HS-5 (cell line): ENCODE measurements at places on chromosomes 12 and 14.

GRCh38 chr14:75848167-75848913 is 133.5 kb downstream of the TGFB3 start:
- DNase-seq: no peak

GRCh38 chr14:68637106-68638021 is 155.5 kb downstream of the ZFP36L1 start:
- DNase-seq: no peak

DNA sequence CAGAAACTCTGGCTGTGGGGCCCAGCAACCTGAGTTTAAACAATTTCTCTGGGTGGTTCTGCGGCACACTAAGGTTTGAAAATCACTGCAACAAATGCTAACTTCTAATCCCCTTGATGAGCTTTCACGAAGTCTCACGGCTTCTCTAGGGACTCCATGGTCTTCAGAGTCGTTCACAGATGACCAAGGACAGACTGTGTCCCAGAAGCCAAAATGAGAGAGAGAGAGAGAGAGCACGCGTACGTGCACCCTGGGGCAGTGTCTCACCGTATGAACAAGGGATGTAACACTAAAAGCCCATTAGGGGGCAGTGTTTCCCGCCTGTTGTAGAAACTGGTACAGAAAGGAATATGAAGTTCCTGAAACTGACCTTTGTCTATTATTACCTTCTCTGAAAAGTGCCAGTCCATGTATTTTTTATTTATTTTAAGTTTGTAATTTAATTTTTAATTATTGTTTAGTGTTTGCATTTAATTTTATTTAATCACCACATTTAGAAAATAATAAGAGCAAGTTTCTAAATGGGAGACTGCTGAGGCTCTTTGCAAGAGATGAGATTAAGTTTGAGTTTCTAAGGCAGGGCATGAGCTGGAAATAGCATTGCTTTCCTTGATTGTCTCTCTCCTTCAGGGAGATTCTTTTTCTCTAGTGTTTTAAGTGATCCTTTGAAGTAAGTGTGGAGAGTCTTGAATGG is 3.4 kb downstream of the APOLD1 start:
- no peak for DNase-seq

- DNase-seq: no peak
Measured at GRCh38 chr14:93032421-93032936, 83.2 kb downstream of the ITPK1 start.

DNA sequence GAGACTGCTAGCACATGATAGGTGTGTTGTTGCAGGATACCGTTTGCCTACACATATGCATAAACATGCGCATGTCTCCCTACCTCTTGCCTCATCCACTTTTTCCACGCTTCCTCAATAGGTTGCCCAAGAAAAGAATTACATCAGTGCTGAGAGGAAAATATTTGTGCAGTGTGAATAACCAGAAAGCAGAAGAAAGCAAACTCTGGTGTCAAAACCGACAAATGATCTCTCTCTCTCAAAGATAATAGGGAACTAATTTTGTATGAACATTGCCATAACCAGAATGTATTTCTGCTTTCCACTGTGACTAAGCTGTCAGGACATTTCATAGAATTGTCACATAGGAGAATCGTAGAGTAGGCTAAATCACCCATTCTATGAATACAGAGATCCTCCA is 1.3 kb downstream of the CLEC7A start:
- DNase-seq: no peak

- no peak for DNase-seq
Measured at GRCh38 chr14:104665657-104666522, 23.5 kb upstream of the INF2 start.

DNA sequence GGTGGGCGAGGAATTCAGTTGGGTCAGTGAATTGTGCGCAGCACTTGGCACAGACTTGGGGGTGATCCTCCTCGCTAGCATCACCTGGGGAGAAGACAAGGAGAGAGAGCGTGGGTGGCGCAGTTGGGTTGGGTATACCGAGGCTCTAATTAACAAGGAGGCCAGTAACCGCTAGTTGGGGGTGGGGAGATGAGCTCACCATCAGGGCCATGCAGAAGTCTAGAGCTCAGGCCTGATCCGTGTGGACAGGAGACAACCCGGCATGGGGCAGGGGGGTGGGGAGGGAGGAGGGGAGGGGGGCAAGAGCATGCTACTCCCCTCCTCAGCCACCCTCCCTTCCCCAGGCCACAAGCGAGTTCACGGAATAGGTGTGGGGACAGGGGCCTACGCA is 580 bp downstream of the SALL2 start:
- no peak for DNase-seq

DNA sequence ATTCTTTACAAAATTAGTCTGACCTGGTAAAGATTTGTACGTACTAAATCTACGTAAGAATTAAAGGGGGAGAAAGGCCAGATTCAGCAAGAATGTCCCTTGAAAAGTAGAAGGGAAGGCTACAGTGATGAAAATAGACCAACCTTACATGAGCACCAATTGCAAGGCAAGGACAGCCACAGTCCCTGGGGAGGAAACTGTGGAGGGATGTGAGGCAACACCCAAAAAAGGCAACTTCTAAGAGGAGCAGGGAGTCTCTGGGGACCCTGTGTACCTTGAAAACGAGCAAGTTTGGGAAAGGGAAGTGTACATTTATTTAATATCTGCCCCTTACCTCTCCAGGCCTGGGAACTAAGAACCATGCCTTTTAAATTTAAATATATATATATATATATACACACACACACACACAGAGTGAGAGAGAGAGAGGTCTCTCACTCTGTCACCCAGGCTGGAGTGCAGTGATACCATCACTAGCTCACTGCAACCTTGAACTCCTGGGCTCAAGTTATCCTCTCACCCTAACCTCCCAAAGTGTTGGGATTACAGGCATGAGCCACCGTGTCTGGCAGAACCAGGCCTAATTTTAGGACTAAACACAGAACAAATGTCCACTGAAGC is 56.4 kb downstream of the TMCC3 start:
- no peak for DNase-seq

- no peak for DNase-seq
Measured at GRCh38 chr12:27595231-27595642, 71.2 kb downstream of the PPFIBP1 start.

- DNase-seq: no peak
Measured at GRCh38 chr12:128644664-128645296, 179.0 kb downstream of the SLC15A4 start.

- DNase-seq: no peak
Measured at GRCh38 chr12:32561931-32562341, 117.2 kb upstream of the DNM1L start.

DNA sequence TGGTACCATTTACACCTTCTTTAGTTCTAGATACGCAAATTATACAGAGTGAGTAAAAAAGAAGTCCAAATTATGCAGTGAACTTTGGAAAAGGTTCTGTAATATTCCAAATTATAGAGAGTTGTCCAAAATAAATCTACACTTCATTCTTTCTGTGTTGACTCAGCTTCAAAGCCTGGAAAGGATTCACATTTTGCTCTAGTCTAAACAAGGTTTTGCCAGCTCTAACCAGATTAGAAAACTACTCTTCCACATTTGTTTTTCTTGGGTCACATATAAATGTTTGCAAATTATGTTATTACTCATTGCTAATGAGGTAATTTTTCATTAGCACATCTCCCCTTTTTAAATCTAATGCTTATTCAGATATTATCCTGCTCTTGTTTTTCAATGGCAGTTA is 1562.4 kb upstream of the SEL1L start:
- DNase-seq: no peak

DNA sequence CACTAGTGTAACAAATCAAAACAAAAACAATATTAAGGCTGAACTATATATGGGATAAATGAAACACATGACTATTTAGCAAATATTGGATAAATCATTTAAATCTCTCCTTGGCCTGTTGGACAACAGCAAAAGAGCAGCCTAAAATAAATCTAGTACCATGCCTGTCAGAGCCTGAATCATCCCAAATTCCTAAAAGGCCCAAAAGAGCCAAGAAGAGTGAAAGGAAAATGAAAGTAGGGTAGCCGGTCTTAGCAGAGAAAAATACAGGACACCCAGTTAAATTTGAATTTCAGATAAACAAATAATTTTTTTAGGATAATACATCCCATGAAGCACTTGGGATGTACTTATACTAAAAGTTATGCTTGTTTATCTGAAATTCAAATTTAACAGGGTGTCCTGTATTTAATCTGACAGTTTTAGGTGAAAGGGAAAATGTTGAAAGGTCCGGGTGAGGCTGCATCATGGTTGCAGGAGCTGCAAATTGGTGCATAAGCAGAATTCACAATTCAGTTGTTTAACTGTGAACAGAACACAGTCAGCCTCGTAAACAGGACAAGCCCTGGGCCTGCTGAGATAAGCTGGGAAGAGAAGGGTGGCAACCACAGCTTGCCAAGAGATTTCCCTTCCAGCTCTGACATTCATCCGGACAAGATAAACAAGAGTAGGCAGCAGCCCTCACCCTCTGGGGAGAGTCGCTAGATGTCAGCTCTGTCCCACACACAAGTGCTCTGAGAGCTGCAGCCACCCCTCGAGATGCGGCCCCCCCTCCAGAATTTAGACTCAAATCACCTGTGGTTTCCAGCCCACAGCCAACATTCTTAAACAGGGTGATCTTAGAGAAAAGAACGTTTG is 30.3 kb downstream of the DMAC2L start:
- DNase-seq: no peak

GRCh38 chr14:40847480-40847879 is 759.2 kb upstream of the LRFN5 start:
- DNase-seq: no peak

GRCh38 chr12:55933169-55933798 is 2.3 kb downstream of the DGKA start:
- DNase-seq: no peak

GRCh38 chr12:13170892-13171490 is 25.5 kb upstream of the EMP1 start:
- no peak for DNase-seq

DNA sequence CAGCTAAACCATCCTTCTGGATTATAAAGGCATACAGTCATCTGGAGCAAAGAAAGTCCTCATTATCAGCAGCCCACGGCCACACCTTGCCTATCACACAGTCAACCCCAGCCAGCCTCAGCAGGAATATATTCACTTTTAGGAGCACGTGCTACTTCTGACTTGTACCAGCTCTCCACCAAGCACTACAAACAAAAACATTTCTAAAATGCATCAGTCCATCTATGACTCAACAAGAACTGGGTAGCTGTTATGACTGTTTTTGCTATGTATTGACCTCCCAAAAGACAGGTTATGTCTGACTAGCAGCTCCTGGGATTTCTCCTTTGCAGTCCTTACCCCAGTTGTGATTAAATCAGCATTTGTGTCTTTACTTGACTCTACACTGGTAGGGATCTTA is 31.2 kb downstream of the NUAK1 start:
- DNase-seq: no peak

- no peak for DNase-seq
Measured at GRCh38 chr14:101178184-101179072, 274.9 kb upstream of the RTL1 start.

DNA sequence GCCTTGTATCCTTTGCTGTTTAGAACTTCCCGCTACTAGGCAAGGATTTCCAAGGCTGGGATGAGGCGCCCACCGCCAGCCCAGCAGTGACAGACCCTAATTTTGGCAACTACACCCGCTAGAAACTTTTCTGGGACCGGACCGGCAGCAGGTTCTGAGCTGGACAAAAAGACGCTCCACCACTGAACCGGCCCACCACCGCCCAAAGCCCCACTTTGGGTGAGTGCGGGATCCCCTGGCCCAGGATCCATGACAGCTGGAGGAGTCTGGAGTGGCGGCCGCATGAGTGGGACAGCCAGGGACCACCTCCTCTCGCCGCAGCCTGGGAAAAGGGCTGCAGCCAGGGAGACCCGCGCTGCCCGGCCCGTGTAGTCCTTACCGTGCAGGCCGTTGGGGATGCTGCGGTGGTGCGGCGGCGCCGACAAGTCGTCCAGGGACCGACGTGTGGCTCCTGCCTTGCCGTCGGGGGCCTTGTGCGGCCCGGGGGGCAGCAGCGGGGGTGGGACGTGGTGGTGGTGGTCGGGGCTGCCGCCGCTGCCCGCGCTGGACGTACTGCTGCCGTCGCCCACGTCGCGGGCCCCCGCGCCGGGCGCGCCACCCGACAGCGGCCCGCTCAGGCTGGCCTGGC is 1.1 kb downstream of the CCDC85C start:
- DNase-seq: no peak

DNA sequence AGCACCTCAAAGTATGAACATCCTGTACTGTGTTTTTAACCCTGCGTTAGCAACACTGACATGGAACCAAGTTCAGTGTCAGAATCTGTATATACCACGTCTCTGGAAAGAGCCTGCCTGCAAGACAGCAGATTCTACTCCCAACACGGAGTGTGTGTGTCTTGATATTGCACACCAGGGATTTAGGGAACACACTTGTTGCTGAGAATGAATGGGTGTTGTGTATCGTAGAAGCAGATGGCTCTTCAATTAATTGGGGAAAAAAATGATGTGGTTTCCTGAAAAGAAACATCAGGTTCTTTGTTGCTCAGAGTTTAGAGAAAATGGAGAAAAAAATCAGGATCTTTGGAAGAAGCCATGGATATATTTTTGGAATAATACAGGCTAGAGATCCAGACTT is 170.8 kb downstream of the EGLN3 start:
- no peak for DNase-seq

GRCh38 chr12:104464899-104465298 is 8.2 kb downstream of the CHST11 start:
- DNase-seq: no peak

GRCh38 chr12:54257332-54257731 is 22.6 kb downstream of the CBX5 start:
- DNase-seq: no peak

DNA sequence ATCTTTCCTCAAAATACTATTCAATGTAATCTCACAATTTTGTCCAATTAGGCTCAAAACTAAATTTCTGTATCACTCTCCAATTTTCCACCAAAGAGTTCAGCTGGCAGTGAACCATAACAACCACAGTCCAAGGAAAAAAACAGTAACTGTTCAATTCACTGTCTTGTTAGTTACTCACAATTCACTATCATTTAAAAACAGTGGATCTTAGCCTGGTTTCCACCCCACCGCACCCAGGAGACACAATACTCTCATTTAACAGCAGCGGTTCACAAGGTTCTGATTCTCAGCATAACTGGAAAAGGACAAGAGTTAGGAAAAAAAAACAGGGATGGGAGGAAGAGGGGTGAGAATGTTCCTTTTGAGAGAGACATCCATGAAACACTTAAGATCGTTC is 40.5 kb downstream of the MED13L start:
- no peak for DNase-seq
